ENCODE measurements at places on chromosomes 5 and 9. TPM values are rescaled to one million over a fixed set of nuclear protein-coding genes. Genes with fewer than 3 reads are reported as not detected.

Gene TSTD2
- total RNA-seq = 18.6 TPM

Gene LCNL1
- 2.4 TPM for total RNA-seq

Gene FGF18
- total RNA-seq = 11.5 TPM

Gene C1QTNF3
- total RNA-seq = 11.9 TPM

Gene DPM2
- 23.6 TPM for total RNA-seq

Gene LHX3
- total RNA-seq = not detected

Gene TPPP
- total RNA-seq = 9.8 TPM

Gene IFNW1
- total RNA-seq = not detected

Gene GPR151
- total RNA-seq = not detected

Gene PNPLA7
- 3.2 TPM for total RNA-seq

Gene TMEM174
- not detected for total RNA-seq

Gene ENHO
- total RNA-seq = 0.74 TPM

Gene PCDHA10
- total RNA-seq = 0.52 TPM

Gene EFNA5
- 10.2 TPM for total RNA-seq

Gene SHOC1
- total RNA-seq = not detected

Gene FUBP3
- total RNA-seq = 35.9 TPM

Gene SLC26A2
- total RNA-seq = 11.3 TPM

Gene DHX29
- total RNA-seq = 23.1 TPM

Gene NR2F1-AS1
- 19.7 TPM for total RNA-seq

Gene FEM1C
- 32.8 TPM for total RNA-seq

Gene AJM1
- 5.9 TPM for total RNA-seq

Gene SNX30
- total RNA-seq = 8.6 TPM

Gene SLC25A2
- total RNA-seq = 0.46 TPM

Measured in posterior vena cava (tissue), 2 donors.